ENCODE measurements at places on chromosomes 6 and 20.

- DNase-seq: peak; percentile 47
Observed at GRCh38 chr20:18272451-18272850, 15.9 kb upstream of the ZNF133 start.

- no peak for DNase-seq
Observed at GRCh38 chr6:17093686-17094085, 8.2 kb upstream of the STMND1 start.

DNA sequence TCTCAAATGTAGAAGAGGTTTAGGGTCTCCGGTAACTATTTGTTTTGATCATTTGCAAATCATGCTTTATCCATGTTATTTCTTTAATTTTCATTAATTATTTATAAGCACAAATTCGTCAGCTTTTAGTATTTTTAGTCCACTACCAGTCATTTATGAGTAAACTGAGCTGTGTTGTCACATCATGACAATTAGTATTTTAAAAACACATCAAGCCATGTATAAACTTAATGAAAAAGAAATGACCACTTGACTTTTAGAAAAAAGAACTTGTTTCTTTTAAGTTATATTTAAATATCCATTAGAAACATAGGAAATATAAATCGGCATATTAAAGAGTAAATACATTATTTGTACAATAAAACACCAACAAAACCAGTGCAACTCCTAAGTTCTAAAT lies 2.8 kb downstream of the NKX2-4 start:
- DNase-seq: no peak

- DNase-seq: no peak
Observed at GRCh38 chr6:42021847-42022754, 28.2 kb upstream of the TAF8 start.

DNA sequence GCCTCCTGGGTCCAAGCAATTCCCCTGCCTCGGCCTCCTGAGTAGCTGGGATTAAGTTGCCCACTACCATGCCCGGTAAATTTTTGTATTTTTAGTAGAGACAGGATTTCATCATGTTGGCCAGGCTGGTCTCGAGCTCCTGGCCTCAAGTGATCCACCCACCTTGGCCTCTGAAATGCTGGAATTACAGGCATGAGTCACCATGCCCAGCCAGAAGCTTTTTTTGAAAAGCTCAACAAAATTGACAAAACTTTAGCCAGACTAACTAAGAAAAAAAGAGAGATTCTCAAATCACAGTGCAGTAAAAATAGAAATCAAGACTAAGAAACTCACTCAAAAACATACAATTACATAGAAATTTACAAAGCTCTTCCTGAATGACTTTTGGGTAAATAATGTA lies 420.6 kb downstream of the COL12A1 start:
- DNase-seq: no peak

DNA sequence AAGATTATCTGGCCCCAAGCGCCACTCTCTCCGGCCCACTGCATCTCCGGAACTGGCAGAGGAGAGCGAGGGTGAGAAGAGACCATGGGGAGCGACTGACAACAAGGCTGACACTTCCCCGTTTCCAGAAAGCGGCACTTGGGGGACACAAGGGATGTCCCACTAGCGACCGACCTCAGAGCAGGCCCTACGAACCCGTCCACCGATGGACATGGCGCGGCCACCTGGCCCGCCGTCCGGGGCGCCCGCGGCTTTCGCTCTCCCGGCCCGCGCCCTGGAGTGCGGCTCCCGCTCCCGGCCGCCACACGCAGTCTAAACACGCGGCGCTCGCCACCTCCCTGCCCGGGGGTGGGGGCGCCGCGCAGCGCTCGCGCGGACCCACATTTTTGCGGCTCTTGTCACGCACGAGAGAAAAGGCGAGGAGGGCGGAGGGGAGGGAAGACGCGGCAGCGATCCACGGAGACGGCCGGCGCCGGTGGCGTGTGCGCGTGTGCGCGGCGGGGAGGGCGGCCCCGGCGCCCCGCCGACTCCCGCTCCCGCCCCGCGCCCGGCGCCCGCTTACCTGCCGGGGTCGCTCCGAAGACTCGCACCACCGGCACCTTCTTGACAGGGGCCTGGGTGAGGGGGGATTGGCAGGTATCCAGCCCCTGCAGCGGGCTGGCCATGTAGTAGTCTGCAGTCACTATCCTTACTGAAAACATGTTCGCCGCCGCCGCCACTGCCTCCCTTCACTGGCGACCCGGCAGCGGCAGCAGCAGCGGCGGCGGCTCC lies 645 bp downstream of the REV3L start:
- peak; percentile 33 for DNase-seq

DNA sequence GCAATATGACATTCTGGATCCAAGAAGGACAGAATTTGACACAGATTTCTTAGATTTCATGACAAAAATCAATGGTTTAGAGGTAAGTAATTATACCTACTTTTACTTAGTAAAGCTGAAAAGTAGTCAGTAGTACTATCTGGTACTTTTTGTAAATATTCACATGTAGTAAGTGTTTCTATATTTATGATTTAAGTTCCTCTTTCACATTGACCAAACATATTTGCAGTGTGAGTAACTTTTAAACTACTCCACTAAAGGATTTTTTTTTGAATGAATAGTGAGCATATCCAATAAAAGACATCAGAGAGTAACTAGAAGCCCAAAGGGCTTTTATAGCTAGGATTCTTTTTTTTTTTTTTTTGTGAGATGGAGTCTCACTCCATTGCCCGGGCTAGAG lies 60.8 kb downstream of the DNAH8 start:
- DNase-seq: no peak

- no peak for DNase-seq
Observed at GRCh38 chr6:160919723-160920440, 71.7 kb upstream of the MAP3K4 start.

DNA sequence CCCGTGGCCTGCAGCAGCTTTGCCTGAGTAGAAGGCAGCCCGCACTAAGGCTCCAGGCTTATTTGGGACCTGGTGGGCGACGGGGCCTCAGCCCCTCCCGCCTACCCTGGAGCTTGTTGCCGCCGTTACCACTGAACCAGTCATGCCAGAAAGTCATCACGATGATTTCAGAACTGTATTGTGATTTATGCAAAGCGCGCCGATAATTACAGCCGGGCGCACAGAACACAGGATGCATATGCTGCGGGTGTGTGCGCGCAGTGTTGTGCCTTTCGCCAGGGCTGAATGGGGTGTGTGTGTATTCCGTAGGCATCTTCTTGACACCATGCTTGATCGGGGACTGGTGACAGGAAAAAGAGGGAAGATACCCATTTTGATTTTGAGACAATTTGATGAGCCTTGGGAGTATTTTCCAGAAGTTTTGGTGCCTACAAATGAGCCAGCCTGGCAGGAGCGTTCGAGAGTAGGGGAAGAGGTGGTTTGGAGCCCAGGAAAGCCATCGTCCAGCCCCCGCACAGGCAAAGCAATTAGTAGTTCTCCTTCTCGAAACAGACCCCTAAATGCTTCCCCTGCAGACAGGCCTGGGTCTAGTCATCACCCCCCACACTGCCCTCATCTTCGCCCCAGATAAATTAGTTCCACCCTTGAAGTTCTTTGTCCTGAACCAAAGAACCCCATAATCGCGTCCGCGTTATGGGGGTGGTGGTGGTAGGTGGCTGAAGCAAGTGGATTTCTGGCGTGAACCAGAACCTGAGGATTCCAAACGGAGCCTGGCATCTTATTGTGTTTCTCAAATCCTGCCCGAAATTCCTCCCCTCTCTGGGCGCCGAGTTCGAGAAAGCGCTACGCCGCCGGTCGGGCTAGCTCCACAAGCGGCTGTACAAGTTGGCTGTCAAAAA lies 1.9 kb upstream of the NR2E1 start:
- no peak for DNase-seq

- DNase-seq: no peak
Observed at GRCh38 chr6:81130061-81130460, 622.4 kb downstream of the TENT5A start.

DNA sequence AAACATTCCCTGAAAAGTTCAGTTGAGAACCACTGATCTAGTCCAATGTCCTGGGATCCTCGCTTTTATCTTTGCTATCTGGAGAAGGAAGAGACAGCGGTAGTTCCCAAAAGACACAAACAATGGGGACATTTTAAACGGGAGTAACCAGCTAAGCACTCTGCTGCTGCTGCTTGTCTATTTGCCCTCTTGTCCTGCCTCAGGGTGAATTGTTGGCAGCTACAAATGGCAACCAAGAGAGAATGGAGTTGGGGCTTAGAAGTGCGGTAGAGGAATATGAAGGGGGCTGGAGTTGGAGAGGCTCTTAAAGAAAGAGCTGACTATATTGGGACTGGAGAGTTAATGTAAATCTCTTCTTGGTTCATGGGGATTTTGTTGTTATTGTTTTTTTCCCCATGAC lies 6.5 kb upstream of the ZSWIM1 start:
- DNase-seq: no peak

DNA sequence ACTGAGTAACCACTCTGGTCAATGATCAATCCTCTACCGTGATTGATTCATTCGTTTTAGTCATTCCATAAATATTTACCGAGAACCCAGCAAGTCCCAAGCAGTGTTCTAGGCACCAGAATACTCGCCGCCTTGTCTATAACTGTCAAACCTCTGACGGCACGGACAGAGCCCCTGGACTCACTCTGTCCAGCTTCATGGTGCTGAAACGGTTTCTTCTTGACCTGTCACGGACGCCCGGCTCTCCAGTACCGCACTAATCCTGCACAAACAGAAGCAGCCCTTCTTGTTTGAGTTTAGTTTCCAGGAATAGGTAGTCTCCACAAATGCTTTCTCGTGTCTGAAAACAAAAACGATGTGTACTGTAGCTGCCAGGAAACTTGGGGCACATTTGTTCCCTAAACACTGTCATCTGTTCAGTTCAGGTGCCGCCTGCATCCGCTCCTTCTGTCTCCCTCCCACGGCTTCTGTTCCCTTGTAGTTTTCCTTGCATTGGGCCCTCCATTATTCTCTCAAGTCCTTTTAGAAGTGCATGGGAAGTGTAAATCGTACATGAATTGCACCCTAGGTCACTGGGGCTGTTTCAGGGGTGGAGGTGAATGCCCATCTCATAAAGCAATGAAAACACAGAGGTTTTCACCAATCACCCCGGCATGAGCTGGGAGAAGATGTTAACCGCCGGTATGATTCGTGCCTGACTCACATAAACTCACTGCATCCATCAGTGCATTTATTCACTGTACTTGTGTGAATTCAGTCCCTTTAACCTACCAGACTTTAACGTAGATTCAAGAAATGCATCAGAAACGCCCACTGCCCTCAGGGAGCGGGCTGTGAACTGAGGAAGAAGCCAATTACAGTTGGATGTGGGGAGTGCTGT lies 209.3 kb upstream of the CDH4 start:
- DNase-seq: no peak

DNA sequence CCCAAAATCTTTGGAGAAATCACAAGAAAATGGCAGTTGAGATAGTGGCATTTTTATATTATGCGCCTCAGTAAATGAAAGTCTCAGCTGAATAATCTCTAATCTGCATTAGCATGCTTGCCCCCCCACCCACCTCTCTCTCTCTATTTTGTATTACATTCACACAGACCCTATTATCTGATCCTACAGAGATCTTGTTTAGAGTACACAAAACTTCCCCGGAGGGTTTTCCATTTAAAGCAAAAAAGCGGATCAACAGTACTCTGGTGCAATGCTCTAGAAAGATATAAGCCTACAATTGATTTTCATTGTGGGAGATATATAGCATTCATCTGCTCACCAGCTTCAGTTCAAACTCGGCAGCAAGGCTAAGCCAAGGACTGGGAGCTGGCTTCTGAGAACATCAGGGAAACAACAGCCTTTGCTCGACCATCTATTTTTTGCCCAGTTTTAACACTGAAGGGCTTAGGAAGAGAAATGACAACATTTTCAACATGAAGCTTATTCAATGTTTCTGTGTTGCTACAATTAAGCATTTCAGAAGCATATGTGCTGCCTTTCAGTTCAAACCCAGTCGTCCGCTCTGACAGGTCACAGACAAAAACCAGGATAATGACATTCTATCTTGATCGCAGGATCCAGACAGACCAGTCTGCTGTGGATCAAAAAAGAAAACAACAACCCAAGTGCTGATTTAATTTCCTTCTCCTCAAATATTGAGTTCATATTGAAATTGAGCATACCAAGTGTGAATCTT lies 137.6 kb upstream of the ATXN1 start:
- DNase-seq: no peak

DNA sequence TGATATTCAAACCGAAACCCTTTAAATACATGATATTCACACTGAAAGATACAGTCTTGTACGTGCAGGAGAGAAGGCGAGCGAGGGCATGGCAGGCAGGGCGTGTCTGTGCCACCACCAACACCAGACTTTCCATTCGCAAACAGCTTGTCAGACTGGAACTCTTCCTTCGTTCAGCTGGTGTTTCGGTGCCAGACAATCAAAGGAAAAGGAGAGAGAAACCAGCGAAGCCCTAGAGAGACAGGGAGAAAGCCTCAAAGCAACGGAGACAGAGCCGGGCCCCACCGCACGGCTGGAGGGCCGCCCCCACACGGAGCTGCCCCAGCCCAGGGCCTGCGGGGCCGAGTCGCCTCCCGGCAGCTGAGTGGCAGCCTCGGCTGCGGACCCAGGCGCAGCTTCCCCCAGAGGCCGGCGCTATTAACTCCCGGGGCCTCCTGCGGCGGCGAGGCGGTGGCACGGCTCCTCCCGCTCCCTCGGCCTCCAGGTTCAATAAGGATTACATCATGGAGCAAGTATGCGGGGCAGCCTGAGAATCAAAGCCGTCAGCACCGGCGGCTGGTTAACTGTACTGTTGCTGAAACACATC lies 32.1 kb upstream of the NR2E1 start:
- peak; percentile 86 for DNase-seq
